Neuronal stem cell (in vitro differentiated cells): ENCODE measurements at places on chromosomes 7 and 10.

GRCh38 chr7:146319629-146320028 lies 203.0 kb downstream of the CNTNAP2 start:
- no peaks in the 10 kb centered on the region for H3K36me3 ChIP-seq
- no peak overlapping the region for H3K27ac ChIP-seq
- H3K4me3 ChIP-seq = no peak overlapping the region
- no peaks in the 10 kb centered on the region for H3K4me1 ChIP-seq

DNA sequence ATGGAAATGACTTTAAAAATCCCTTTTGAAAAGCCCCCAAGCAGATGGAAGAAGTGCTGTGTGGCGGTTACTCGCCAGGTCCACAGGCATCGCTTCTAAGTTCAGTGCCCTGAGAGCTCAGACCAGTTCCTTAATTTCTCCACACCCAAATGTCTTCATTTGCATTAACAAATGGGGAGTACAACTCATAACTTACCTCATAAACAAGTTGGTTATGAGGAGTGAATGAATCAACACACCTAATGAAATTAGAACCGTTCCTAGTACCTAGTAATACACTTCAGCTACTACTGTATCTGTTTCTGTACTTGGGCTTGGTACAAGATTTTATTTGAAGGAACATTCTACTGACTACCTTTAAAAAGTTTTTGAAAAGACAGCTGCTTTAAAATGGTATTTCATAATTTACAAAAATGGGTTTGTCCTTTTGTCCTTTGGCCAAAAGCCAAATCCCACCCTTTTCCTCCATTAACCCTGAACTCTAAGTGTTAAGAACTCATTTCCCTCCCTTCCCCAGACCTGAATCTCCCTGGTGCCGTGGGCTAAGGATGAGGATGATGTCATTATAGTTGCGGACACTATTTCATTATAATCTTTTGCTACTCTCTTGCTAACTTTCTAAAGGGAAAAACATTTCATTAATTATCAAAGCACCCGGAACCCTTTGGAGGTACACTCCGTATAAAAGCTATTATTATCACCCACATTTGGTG lies 221.5 kb upstream of the CELF2 start:
- no peaks in the 10 kb centered on the region for H3K27me3 ChIP-seq
- H3K4me3 ChIP-seq = no peak overlapping the region
- no peak overlapping the region for H3K27ac ChIP-seq
- DNase-seq = no peak
- peaks cover 7% of the 10 kb centered on the region for H3K4me1 ChIP-seq

- H3K36me3 ChIP-seq = no peaks in the 10 kb centered on the region
- peaks cover 2% of the 10 kb centered on the region for H3K27me3 ChIP-seq
- H3K27ac ChIP-seq = no peak overlapping the region
- no peak for DNase-seq
- H3K4me3 ChIP-seq = no peak overlapping the region
These were observed 277.5 kb downstream of the PTPRN2 start for GRCh38 chr7:158309868-158310763.

DNA sequence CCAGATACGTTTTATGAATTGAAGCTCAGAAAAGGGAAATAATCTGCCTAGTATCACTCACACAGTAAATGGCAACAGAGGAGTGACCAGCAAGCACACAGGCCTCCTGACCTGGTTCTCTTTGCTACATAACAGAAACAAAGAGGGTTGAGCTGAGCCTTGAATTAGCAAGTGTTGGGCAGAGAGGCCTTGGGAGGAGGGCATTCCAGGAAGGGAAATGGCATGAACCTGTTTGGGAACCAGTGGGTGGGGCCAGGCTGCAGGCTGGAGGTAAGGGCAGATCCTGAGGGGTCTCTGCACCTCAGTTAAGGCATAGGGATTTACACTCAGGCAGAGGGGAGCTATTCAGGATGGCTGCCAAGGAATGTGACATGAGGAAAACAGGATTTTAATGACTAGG lies 24.8 kb upstream of the CYCS start:
- peak; percentile 5 for DNase-seq
- peaks cover 5% of the 10 kb centered on the region for H3K4me1 ChIP-seq
- no peak overlapping the region for H3K4me3 ChIP-seq
- H3K36me3 ChIP-seq = no peaks in the 10 kb centered on the region

GRCh38 chr7:41574377-41574776 lies 128.5 kb downstream of the INHBA start:
- H3K36me3 ChIP-seq = no peaks in the 10 kb centered on the region
- H3K4me3 ChIP-seq = no peak overlapping the region
- peaks cover 2% of the 10 kb centered on the region for H3K27me3 ChIP-seq
- DNase-seq = no peak

- H3K4me3 ChIP-seq = no peak overlapping the region
- no peak overlapping the region for H3K27ac ChIP-seq
- H3K36me3 ChIP-seq = peaks cover 37% of the 10 kb centered on the region
- H3K4me1 ChIP-seq = peaks cover 18% of the 10 kb centered on the region
- no peak for DNase-seq
These were observed 274.1 kb downstream of the PRPF18 start for GRCh38 chr10:13860886-13861285.

- peak overlapping the region; percentile 92 for H3K4me3 ChIP-seq
- peak overlapping the region; percentile 98 for H3K27ac ChIP-seq
- H3K27me3 ChIP-seq = no peaks in the 10 kb centered on the region
- DNase-seq = peak; percentile 48
- H3K36me3 ChIP-seq = no peaks in the 10 kb centered on the region
These were observed 589 bp downstream of the LDB1 start for GRCh38 chr10:102119417-102120141.

- no peak overlapping the region for H3K4me3 ChIP-seq
- peaks cover 70% of the 10 kb centered on the region for H3K36me3 ChIP-seq
- DNase-seq = no peak
- peak overlapping the region; percentile 90 for H3K27ac ChIP-seq
- peaks cover 56% of the 10 kb centered on the region for H3K4me1 ChIP-seq
These were observed 10.6 kb downstream of the GLI3 start for GRCh38 chr7:42226354-42226941.

- H3K36me3 ChIP-seq = no peaks in the 10 kb centered on the region
- peak overlapping the region; percentile 92 for H3K4me3 ChIP-seq
- H3K4me1 ChIP-seq = no peaks in the 10 kb centered on the region
- no peaks in the 10 kb centered on the region for H3K27me3 ChIP-seq
- DNase-seq = no peak
- no peak overlapping the region for H3K27ac ChIP-seq
These were observed 711 bp downstream of the KIF20B start for GRCh38 chr10:89702121-89702480.

DNA sequence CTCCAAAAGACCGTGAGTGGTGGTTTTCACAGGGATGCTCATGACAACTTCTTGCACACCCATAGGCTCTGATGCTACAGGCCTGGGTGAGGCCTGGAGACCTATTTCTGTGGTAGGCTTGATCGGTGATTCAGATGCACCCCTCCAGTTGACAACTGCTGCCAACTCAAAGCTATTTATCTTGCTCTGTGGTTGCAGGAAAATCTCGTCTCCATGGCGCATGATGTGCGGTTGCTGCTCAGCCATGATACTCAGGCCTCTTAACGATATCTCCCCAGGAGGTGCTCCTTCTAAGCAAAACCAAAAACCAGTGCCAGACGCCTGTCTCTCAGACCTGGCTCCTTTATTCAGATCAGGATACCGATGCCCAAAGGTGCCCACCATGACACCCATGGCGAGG lies 31.4 kb downstream of the C10orf90 start:
- H3K36me3 ChIP-seq = no peaks in the 10 kb centered on the region
- H3K4me1 ChIP-seq = no peaks in the 10 kb centered on the region
- no peak overlapping the region for H3K27ac ChIP-seq
- DNase-seq = no peak

GRCh38 chr10:60534761-60535389 lies 145.2 kb upstream of the ANK3 start:
- no peaks in the 10 kb centered on the region for H3K27me3 ChIP-seq
- H3K27ac ChIP-seq = no peak overlapping the region
- H3K4me3 ChIP-seq = no peak overlapping the region
- peaks cover 4% of the 10 kb centered on the region for H3K4me1 ChIP-seq

- no peak for DNase-seq
- no peaks in the 10 kb centered on the region for H3K27me3 ChIP-seq
- no peak overlapping the region for H3K27ac ChIP-seq
- no peaks in the 10 kb centered on the region for H3K4me1 ChIP-seq
- no peaks in the 10 kb centered on the region for H3K36me3 ChIP-seq
- H3K4me3 ChIP-seq = no peak overlapping the region
These were observed 44.4 kb upstream of the AKR1C2 start for GRCh38 chr10:5047912-5048628.

DNA sequence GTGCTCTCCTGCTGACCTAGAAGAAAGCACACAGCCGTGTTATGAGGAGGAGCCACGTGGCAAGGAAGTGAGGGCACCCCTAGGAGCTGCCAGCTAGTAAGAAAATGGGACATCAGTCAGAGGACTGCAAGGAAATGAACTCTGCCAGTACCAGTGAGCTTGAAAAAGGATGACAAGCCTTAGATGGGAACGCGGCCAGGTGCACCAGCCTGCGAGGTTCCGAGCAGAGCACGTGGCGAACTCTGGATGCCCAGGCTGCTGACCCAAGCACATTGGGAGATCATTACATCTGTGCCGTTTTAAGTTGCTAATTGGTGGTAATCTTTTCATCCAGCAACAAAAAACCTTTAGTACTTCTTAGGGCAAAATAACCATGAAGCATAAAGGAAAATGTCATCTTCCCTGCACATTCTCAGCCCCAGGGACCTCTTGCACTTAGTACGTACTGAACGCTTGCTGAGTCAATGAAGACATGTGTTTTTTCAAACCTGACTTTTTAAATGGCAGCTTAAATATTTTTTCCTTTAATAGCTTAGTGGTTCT lies 69.4 kb downstream of the AMZ1 start:
- no peaks in the 10 kb centered on the region for H3K36me3 ChIP-seq
- H3K4me3 ChIP-seq = no peak overlapping the region
- H3K4me1 ChIP-seq = peaks cover 11% of the 10 kb centered on the region
- H3K27ac ChIP-seq = no peak overlapping the region
- H3K27me3 ChIP-seq = no peaks in the 10 kb centered on the region

DNA sequence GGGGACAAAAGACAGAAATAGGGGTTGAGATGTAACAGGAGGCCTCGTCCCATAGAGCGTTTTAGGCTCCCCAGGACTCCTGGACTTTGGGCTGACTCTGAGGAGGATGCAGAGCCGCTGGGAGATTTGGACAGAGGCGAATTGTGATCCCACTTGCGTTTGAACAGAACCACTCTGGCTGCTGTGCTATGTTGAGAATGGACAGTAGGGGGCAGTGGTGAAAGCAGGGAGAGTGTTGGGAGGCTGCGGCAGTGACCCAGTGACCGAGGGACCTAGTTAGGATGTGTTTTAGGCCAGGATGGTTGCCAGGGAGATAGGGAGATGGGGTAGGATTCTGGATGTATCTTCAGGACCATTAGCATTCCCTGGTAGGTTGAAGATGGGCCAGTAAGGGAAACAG lies 271.6 kb downstream of the CCDC3 start:
- H3K27me3 ChIP-seq = no peaks in the 10 kb centered on the region
- no peaks in the 10 kb centered on the region for H3K36me3 ChIP-seq
- no peak overlapping the region for H3K4me3 ChIP-seq

GRCh38 chr7:24723178-24723530 lies 34.1 kb downstream of the GSDME start:
- no peak overlapping the region for H3K4me3 ChIP-seq
- peaks cover 9% of the 10 kb centered on the region for H3K4me1 ChIP-seq
- H3K36me3 ChIP-seq = peaks cover 2% of the 10 kb centered on the region
- no peak overlapping the region for H3K27ac ChIP-seq
- no peaks in the 10 kb centered on the region for H3K27me3 ChIP-seq
- DNase-seq = no peak

- peaks cover 29% of the 10 kb centered on the region for H3K36me3 ChIP-seq
- H3K27ac ChIP-seq = no peak overlapping the region
- no peaks in the 10 kb centered on the region for H3K27me3 ChIP-seq
- peaks cover 4% of the 10 kb centered on the region for H3K4me1 ChIP-seq
- H3K4me3 ChIP-seq = no peak overlapping the region
- DNase-seq = no peak
These were observed 81.8 kb downstream of the MYL10 start for GRCh38 chr7:101547022-101547915.

GRCh38 chr7:39700932-39701331 lies 77.6 kb downstream of the RALA start:
- no peak overlapping the region for H3K4me3 ChIP-seq
- no peak overlapping the region for H3K27ac ChIP-seq
- no peaks in the 10 kb centered on the region for H3K27me3 ChIP-seq
- H3K36me3 ChIP-seq = peaks cover 10% of the 10 kb centered on the region

GRCh38 chr7:28144266-28144665 lies 36.3 kb downstream of the JAZF1 start:
- no peaks in the 10 kb centered on the region for H3K36me3 ChIP-seq
- no peak overlapping the region for H3K4me3 ChIP-seq
- H3K4me1 ChIP-seq = peaks cover 2% of the 10 kb centered on the region
- H3K27ac ChIP-seq = no peak overlapping the region
- peak; percentile 21 for DNase-seq

GRCh38 chr10:5184987-5185775 lies at the start of gene AKR1C8:
AKR1C8 (minus strand) TSS chr10:5185150; CDS start chr10:5185104, 46 bp downstream.
- H3K27ac ChIP-seq = peak within 1 kb of the TSS; percentile 29
- H3K4me3 ChIP-seq = no peak within 1 kb of the TSS
- H3K36me3 ChIP-seq = no peaks in the 10 kb centered on the region
- H3K27me3 ChIP-seq = no peaks in the 10 kb centered on the region
- no peak for DNase-seq

DNA sequence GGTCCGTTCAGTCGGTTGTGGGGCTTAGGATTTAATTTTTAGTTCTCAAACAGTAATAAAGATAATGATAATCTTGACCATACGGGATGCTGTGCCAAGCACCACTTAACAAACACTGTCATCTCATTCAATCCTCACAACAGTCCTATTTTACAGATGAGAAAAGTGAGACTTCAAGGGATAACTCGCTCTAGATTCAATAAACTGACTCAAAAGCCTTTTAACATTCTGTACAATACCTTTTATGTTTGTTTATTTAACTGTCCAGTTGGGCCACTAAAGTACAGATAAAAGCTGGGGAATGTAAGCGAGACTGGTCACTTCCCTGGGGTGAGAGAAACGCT lies 437 bp upstream of the CFAP69 start:
- no peaks in the 10 kb centered on the region for H3K36me3 ChIP-seq
- H3K4me1 ChIP-seq = peaks cover 3% of the 10 kb centered on the region
- peaks cover 30% of the 10 kb centered on the region for H3K27me3 ChIP-seq
- H3K4me3 ChIP-seq = peak overlapping the region; percentile 73
- H3K27ac ChIP-seq = no peak overlapping the region

GRCh38 chr7:127950233-127950935 lies 80.9 kb downstream of the LRRC4 start:
- no peak for DNase-seq
- no peak overlapping the region for H3K27ac ChIP-seq
- no peaks in the 10 kb centered on the region for H3K27me3 ChIP-seq
- no peak overlapping the region for H3K4me3 ChIP-seq
- no peaks in the 10 kb centered on the region for H3K36me3 ChIP-seq

DNA sequence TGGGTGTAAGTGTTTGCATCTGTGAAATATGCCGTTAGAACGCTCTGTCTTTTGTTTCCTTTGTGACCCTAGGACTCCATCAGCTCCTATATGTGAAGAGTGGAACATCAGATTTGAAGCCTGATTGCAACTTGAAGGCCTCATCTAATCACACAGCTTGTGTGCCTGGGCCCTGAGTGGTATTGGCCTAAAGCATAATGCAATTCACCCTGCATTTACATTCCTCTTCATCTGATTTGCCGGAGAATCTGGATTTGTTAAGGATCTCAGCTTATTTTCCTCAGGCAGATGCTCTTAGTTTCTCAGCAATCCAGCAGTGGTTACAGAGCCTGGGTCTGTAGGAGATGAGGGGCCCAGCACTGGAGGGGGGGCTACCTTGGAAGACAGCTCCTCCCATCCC lies 183.2 kb upstream of the ITGB1 start:
- no peak for DNase-seq
- no peak overlapping the region for H3K27ac ChIP-seq
- H3K4me1 ChIP-seq = peaks cover 6% of the 10 kb centered on the region
- no peak overlapping the region for H3K4me3 ChIP-seq

- H3K27me3 ChIP-seq = no peaks in the 10 kb centered on the region
- H3K27ac ChIP-seq = no peak overlapping the region
- peaks cover 2% of the 10 kb centered on the region for H3K4me1 ChIP-seq
- no peaks in the 10 kb centered on the region for H3K36me3 ChIP-seq
- no peak overlapping the region for H3K4me3 ChIP-seq
These were observed 321.3 kb downstream of the AUTS2 start for GRCh38 chr7:69919426-69920111.
